Esophagus muscularis mucosa (tissue), 4 donors: ENCODE measurements at places on chromosomes 13 and 19. TPM values are rescaled to one million over a fixed set of nuclear protein-coding genes. Genes with fewer than 3 reads are reported as not detected.

LILRA5 gene
- total RNA-seq, result 1.5 TPM

HIPK4 gene
- total RNA-seq, result 0.52 TPM

LHFPL6 gene
- 75.9 TPM for total RNA-seq

OLFM2 gene
- total RNA-seq, result 17.1 TPM

PDX1 gene
- not detected for total RNA-seq

ZNF547 gene
- 1.4 TPM for total RNA-seq

DNA sequence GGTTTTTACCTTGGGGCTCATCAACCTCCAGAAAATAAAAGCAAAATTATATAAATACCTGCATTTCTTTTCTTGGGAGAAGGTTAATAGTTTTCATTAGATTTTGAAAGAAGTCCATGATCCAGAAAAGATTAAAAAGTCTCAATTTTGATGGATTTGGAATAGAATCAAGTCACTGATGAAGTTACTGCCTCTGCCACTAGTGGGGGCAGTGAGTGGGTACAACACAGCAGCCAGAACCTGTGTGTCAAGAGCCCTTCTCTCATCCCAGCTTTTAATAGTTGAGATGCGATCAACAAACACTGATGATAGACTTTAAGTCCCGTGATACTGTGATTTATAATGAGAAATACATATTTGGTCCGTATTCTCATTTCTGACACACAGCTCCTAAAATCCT, 686.7 kb downstream of the DIAPH3 start:
- H3K27ac ChIP-seq, result no peak overlapping the region
- no peaks in the 10 kb centered on the region for H3K36me3 ChIP-seq
- H3K4me1 ChIP-seq, result peaks cover 7% of the 10 kb centered on the region
- H3K27me3 ChIP-seq, result no peaks in the 10 kb centered on the region
- no peak overlapping the region for H3K4me3 ChIP-seq

GRCh38 chr13:24348797-24349515, 39.6 kb downstream of the C1QTNF9 start:
- no peaks in the 10 kb centered on the region for H3K4me1 ChIP-seq
- DNase-seq, result peak; percentile 80
- no peak overlapping the region for H3K4me3 ChIP-seq
- no peaks in the 10 kb centered on the region for H3K27me3 ChIP-seq
- H3K27ac ChIP-seq, result no peak overlapping the region

DNA sequence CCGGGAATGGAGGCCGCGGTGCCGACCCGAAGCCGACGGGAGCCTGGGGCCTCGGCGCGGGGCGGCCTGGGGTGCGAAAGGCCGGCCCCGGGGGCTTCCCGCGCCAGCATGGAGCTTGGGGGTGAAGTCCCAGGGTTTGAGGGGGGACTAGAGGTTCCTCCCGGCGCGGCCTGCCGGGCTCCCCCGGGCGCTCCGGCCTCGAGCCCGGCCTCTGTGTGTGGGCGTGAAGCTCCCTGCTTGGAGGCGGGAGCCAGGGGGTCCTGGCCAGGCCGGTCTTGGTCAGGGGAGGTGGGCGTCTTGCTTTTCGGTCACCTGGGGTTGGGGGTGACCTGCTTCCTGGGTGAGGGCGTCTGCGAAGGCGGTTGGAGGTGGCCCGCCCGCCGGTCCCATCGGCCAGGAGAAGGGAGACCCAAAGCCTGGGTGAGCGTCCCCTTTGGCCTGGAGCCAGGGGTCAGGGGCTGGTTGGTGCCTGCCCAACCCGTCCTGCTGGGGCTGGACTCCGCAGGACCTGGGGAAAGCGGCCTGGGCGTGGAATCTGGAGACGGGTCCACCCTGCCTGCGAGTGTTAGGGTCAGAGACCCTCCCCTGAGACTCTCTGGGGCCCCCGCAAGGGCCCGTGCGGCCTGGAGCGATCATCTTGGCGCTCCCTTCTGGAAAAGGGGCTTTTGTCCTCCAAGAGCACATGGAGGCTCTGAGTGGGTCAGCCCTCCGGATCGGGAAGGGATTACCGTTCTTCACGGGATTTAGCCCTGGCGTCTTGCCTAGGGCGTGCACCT, 535 bp downstream of the BSG start:
- H3K4me3 ChIP-seq, result peak overlapping the region; percentile 100
- H3K36me3 ChIP-seq, result peaks cover 7% of the 10 kb centered on the region
- DNase-seq, result no peak
- no peaks in the 10 kb centered on the region for H3K27me3 ChIP-seq

GRCh38 chr19:38089440-38089839, 134.6 kb downstream of the DPF1 start:
- no peak overlapping the region for H3K27ac ChIP-seq
- H3K4me3 ChIP-seq, result no peak overlapping the region
- peaks cover 12% of the 10 kb centered on the region for H3K36me3 ChIP-seq
- H3K4me1 ChIP-seq, result no peaks in the 10 kb centered on the region
- no peak for DNase-seq

- H3K27me3 ChIP-seq, result no peaks in the 10 kb centered on the region
Observed at GRCh38 chr13:109869312-109870237, 83.2 kb upstream of the IRS2 start.

GRCh38 chr13:83204886-83205285, 677.4 kb downstream of the SLITRK1 start:
- H3K4me1 ChIP-seq, result no peaks in the 10 kb centered on the region
- no peaks in the 10 kb centered on the region for H3K27me3 ChIP-seq
- no peak overlapping the region for H3K27ac ChIP-seq
- H3K4me3 ChIP-seq, result no peak overlapping the region
- no peak for DNase-seq

DNA sequence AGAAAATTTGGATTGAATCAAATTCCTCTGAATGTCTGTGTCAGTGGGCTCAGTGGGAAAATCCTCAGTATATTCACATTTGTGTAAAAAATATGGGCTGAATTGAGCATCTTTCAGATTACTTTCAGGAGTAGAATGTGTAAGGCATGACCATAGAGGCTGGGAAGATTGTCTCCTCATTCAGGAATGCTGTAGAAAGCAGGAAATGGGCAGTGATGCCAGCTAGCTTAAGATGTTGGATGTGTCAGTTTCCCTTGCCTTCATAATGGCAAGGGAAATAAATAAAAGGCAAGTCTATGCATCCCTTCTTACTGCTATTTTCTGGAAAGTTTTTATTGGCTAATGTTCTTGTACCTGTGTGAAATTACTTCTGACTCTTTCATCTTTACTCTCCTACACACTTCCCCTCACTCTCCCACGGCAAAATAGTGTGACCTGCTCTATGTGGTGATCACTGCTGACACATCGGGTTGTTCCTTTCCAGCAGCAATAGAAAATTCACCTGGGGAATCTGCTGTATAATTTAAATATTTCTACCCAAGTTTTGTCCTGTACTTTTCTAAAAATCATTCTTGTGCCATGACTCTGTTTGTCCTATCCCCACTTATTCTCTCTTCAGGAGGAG, 103.2 kb downstream of the LMO7 start:
- no peaks in the 10 kb centered on the region for H3K36me3 ChIP-seq
- H3K4me1 ChIP-seq, result no peaks in the 10 kb centered on the region
- no peaks in the 10 kb centered on the region for H3K27me3 ChIP-seq
- H3K4me3 ChIP-seq, result no peak overlapping the region
- DNase-seq, result no peak

- no peaks in the 10 kb centered on the region for H3K27me3 ChIP-seq
- DNase-seq, result no peak
- no peaks in the 10 kb centered on the region for H3K4me1 ChIP-seq
- no peaks in the 10 kb centered on the region for H3K36me3 ChIP-seq
- H3K4me3 ChIP-seq, result no peak overlapping the region
- H3K27ac ChIP-seq, result no peak overlapping the region
Observed at GRCh38 chr13:48214519-48215121, 18.4 kb upstream of the ITM2B start.

GRCh38 chr19:56423985-56424353, 19.8 kb downstream of the ZNF583 start:
- no peak overlapping the region for H3K4me3 ChIP-seq
- H3K36me3 ChIP-seq, result peaks cover 43% of the 10 kb centered on the region
- H3K4me1 ChIP-seq, result no peaks in the 10 kb centered on the region
- no peaks in the 10 kb centered on the region for H3K27me3 ChIP-seq

DNA sequence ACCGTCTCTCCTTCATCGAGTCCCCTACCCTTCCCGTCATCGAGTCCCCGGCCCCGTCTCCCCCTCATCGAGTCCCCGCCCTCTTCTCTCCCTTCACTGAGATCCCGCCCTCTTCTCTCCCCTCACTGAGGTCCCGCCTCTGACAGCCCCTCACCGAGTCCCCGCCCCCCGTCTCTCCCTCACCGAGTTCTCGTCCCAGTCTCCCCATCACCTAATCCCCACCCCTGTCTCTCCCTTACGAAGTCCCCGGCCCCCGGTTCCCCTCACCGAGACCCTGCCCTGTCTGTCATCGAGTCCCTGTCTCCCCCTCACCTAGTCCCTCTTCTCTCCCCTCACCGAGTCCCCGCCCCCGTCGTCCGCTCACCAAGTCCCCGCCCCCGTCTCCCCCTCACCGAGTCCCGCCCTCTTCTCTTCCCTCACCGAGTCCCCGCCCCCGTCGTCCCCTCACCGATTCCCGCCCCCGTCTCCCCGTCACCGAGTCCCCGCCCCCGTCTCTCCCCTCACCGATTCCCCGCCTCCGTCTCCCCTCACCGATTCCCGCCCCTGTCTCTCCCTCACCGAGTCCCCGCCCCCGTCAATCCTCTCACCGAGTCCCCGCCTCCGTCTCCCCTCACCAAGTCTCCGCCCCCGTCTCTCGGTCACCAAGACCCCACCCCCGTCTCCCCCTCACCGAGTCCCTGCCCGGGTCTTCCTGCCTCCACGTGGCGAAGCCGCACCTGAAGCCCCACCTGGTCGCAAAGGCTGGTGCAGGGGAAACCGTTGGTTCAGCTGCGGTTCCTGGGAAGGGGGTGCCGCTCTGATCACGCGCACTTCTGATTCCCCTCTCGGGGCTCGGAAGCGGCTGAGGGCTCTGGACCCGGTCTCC, 23.9 kb upstream of the ZNF846 start:
- H3K27ac ChIP-seq, result peak overlapping the region; percentile 95
- peaks cover 6% of the 10 kb centered on the region for H3K4me1 ChIP-seq
- H3K4me3 ChIP-seq, result peak overlapping the region; percentile 88
- DNase-seq, result peak; percentile 100
- H3K27me3 ChIP-seq, result no peaks in the 10 kb centered on the region
